T-cell (primary cell): ENCODE measurements at places on chromosomes 1 and 21. TPM values are rescaled to one million over a fixed set of nuclear protein-coding genes. Genes with fewer than 3 reads are reported as not detected.

GRCh38 chr1:26554781-26555180, 25.2 kb downstream of the RPS6KA1 start:
- H3K27ac ChIP-seq: no peak overlapping the region
- no peak for DNase-seq
- no peak overlapping the region for H3K4me3 ChIP-seq
- H3K4me1 ChIP-seq: no peaks in the 10 kb centered on the region
- peaks cover 44% of the 10 kb centered on the region for H3K36me3 ChIP-seq
- H3K27me3 ChIP-seq: no peaks in the 10 kb centered on the region

- H3K27me3 ChIP-seq: no peaks in the 10 kb centered on the region
- H3K4me3 ChIP-seq: no peak overlapping the region
- no peaks in the 10 kb centered on the region for H3K36me3 ChIP-seq
- no peak for DNase-seq
These were observed 120.2 kb downstream of the PLD5 start for GRCh38 chr1:242404296-242404695.

DNA sequence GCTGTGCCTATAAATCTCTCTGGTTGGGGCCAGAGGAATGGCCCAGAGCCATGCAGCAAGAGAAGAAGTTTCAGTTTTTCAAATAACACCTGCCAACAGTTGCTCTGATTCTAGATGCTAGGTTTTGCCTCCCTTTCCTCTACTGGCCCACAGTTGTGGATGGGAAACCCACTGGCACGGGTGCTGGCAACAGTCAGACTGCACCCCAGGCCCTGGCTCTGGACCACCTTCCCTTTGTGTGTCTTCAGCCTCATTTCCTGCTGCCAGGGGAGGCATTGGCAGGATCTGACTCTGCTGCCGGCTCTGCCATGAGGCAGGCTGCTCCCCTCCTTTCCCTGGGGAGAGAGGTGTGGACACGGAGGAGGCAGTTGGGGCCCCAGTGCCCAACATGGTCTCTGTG, 142.0 kb downstream of the IGSF21 start:
- H3K4me3 ChIP-seq: no peak overlapping the region
- H3K27me3 ChIP-seq: peaks cover 8% of the 10 kb centered on the region
- DNase-seq: no peak
- no peaks in the 10 kb centered on the region for H3K4me1 ChIP-seq
- no peaks in the 10 kb centered on the region for H3K36me3 ChIP-seq
- H3K27ac ChIP-seq: no peak overlapping the region

DNA sequence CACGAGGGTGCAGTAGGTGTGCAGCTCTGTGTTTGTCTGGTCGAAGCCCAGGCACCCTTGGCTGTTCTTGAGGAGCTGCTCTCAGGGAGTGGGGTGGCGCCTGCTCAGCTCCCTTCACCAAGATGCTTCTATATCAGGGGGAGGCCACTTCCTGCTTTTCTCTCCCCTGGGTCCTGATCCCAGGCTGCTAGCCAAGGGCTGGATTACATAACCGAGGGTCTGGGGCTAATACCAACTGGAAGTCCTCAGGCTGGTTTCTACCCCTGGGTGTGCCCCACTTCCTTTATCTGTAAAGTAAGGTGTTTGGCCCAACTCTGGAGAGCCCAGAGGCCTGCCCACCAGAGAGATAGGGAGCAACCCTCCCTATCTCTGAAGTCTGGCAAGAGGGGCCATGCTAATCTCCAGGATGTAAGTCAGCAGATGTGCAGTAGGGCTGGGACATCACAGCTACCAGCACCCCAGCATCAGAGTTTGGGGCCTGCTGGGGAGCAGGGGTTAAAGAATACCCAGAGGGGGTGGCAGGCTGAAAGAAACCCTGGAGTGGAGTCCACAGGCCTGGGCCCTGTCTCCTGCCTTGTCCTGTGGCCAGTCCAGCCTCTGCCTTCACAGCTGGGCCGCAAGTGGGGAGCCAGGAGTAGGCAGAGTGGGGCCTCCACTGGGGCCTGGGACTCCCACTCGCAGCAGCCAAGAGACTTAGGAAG, 2.1 kb downstream of the SELENBP1 start:
- DNase-seq: no peak
- no peak overlapping the region for H3K4me3 ChIP-seq
- no peaks in the 10 kb centered on the region for H3K27me3 ChIP-seq
- no peak overlapping the region for H3K27ac ChIP-seq

DNA sequence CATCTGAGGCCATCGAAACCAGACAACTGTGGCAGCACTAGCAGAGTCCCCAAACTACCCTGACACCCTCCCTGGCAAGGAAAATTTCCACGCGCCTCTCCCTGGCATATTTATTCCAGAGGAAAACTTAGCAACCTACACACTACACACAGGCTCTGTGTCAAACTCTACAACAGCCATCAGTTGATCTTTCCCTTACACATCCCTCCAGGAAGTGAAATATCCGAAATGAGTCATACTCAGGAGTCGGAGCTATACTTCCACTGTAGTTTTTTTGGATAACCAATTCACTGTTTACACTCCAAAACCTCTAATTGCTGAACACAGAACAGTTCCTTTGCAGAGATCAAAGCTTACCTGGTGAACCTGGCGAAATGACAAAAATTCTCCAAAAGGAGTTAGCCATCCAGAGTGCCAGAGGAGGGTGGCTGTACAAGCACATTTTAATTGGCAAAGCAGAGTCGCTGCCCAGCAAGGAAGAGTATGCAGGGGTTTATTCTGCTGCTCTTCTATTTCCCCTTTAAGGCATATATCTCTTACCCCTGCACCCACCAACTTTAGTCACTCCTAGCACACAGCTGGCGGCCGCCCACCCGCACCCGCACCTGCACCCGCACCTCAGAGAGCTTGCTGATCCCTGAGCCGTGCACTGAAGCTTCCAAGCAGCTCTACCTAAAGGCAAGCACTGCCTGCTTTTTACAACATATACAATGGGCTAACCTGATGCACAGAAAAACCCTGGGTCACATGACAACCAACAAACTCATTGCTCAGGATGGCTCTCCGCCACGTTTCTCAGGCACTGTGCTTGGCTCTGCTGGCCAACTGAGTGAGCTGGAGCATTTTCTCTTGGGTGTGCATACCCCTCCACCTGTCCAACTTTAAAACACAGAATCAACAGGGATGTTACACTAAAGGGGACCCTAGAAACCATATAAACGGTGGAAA, 54.9 kb downstream of the CAPZB start:
- H3K27me3 ChIP-seq: no peaks in the 10 kb centered on the region
- no peak overlapping the region for H3K27ac ChIP-seq
- no peak overlapping the region for H3K4me3 ChIP-seq

- no peaks in the 10 kb centered on the region for H3K36me3 ChIP-seq
- no peaks in the 10 kb centered on the region for H3K27me3 ChIP-seq
- no peak overlapping the region for H3K27ac ChIP-seq
- H3K4me3 ChIP-seq: no peak overlapping the region
- DNase-seq: no peak
- H3K4me1 ChIP-seq: no peaks in the 10 kb centered on the region
These were observed 43.0 kb downstream of the SNX7 start for GRCh38 chr1:98704474-98704873.

DNA sequence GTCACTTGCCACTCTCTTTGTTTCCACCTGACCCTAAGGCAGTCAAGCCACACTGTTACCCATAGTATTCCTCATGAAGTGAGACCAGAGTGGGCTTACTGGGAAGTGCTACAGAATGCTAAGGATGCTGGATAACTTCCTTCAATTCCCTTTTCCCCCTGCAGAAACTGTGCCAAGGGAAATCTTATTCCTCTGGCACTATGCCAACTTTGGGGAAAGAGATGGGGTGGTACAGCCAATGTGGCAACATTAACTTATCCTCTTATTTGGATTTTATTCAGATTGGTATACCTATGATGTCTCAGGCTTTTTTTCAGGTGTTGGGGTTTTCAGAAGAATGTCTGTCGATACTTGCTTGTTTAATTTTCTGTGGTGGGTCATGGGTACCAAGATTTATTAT, 599.4 kb upstream of the PBX1 start:
- H3K4me1 ChIP-seq: no peaks in the 10 kb centered on the region
- no peaks in the 10 kb centered on the region for H3K36me3 ChIP-seq
- no peak for DNase-seq
- H3K27me3 ChIP-seq: peaks cover 3% of the 10 kb centered on the region
- no peak overlapping the region for H3K4me3 ChIP-seq

- peaks cover 27% of the 10 kb centered on the region for H3K4me1 ChIP-seq
- H3K36me3 ChIP-seq: no peaks in the 10 kb centered on the region
- H3K27me3 ChIP-seq: no peaks in the 10 kb centered on the region
- H3K4me3 ChIP-seq: no peak overlapping the region
- DNase-seq: no peak
These were observed 14.7 kb downstream of the BTBD19 start for GRCh38 chr1:44822981-44823451.

DNA sequence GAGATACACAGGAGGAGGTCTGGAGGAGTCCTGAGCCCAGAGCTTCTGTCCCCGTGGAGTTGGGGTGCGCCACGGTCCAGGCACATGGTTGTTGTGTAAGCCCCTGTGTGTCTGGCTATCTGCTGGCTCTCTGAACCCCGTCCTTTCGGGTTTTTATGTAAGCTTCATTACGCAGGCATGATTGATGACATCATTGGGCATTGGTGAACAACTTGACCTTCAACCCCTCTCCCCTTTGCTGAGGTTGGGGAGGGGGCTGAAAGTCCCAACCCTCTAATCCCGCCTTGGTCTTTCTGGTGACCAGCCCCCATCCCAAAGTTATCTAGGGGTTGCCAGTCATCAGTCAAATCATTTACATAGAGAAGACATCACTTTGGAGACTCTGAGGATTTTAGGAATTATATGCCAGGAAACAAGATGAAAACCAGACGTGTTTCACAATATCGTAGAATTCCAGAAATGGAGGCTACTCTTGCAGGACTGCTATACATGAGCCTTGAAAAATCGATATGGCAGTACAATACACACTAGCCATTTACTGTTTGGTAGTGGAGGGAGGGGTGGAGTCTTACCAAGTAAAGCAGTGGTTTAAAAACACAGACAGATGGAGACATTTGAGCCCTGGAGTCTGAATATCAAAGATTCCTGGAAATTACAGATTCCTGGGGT, 69.8 kb upstream of the SCAF4 start:
- H3K27ac ChIP-seq: no peak overlapping the region
- peaks cover 24% of the 10 kb centered on the region for H3K27me3 ChIP-seq
- H3K4me1 ChIP-seq: no peaks in the 10 kb centered on the region

DNA sequence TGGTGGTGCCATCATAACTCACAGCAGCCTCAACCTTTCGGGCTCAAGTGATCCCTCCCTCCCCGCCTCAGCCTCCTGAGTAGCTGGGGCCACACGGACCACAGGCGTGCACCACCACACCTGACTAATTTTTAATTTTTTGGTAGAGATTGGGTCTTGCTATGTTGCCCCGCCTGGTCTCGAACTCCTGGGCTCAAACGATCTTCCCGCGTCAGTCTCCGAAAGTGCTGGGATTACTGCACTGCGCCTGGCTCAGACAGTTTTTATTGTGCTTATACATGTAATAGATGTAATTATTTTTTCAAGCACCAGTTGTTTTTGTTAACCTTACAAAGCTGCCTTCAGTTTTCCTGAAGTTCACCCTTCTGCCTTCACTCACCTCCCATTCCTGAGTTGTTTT, 38.0 kb upstream of the HMGN1 start:
- no peak overlapping the region for H3K4me3 ChIP-seq
- H3K36me3 ChIP-seq: peaks cover 8% of the 10 kb centered on the region
- no peak for DNase-seq
- no peaks in the 10 kb centered on the region for H3K27me3 ChIP-seq

DNA sequence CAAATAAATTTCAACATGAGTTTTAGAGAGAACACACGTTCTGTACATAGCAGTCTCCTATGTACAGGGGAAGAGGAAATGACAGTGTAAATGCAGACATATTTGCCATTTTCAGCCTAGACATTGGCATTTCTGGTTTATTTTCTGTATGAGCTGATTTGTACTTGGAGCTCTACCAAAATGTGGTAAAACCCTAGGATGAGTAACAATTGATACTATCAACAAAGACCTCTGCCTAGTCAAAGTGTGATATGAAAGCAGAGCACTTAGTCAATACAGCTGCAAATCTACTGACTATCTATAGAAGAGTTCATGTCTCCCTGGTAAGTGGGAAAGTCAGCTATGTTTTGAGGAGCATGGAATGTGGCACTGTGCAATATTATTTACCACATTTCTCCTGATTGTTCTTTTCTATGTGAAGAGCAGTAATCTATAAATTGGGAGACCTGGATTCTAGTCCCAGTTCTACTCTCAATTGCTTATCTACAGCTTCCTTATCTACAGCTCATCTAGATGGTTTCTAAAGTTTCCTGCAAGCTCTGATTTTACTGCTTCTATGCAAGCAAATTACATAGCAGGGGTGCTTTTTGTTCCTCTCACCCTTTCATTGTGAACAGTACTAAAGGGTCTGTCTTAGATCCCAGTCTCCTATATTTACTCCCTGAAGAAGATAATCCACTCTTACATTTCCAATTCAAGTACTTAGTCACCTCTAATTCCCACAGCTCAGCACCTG, 334.2 kb downstream of the NTNG1 start:
- H3K4me3 ChIP-seq: no peak overlapping the region
- no peaks in the 10 kb centered on the region for H3K4me1 ChIP-seq
- DNase-seq: no peak
- H3K36me3 ChIP-seq: no peaks in the 10 kb centered on the region

DNA sequence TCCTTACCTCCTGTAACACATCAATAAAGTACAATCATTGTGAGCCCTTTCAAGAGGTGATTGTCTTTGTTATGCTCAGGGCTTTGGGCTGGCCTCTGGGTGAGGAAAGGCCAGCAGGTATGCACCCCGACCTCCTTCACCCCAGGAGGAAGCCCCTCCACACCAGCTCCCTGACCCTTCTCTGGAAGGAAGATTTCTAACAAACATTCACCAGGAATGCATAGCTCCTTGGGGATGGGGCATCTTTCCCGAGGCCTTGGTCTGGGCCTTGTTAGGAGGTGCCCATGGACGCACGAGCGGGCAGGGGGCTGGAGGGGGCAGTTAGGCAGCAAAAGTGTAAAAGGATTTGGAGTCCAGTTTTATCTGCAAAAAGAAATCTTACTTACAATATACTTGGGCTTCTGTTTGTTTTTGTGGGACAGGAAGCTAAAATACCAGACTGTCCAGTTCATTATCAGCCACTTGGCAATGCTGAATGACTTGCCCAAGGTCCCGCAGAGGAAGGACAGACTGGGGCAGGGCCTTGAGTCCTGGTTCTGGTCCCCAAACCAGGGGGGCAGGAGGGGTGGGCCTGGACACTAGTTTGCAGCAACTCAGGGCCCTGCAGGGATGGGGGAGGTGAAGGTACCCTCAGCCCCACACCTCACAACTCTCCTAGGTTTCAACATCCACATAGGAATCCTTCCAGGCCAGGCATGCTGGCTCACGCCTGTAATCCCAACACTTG, 10.1 kb downstream of the ZC3H12A start:
- DNase-seq: no peak
- peaks cover 64% of the 10 kb centered on the region for H3K36me3 ChIP-seq
- no peak overlapping the region for H3K27ac ChIP-seq
- no peak overlapping the region for H3K4me3 ChIP-seq
- H3K4me1 ChIP-seq: peaks cover 7% of the 10 kb centered on the region

GRCh38 chr1:23779826-23780371, 1.7 kb downstream of the PITHD1 start:
- peaks cover 31% of the 10 kb centered on the region for H3K4me1 ChIP-seq
- H3K4me3 ChIP-seq: no peak overlapping the region
- H3K36me3 ChIP-seq: no peaks in the 10 kb centered on the region
- no peak overlapping the region for H3K27ac ChIP-seq
- no peak for DNase-seq

OR10K1 gene
- not detected for total RNA-seq

SH3BGR gene
- total RNA-seq: 1.8 TPM

ZFP69B gene
- 12.5 TPM for total RNA-seq

WASF2 gene
- total RNA-seq: 156 TPM

FCRL6 gene
- 5.8 TPM for total RNA-seq

S100A13 gene
- total RNA-seq: 5.2 TPM

CTSK gene
- 6.1 TPM for total RNA-seq

S100A8 gene
- total RNA-seq: not detected
